ENCODE measurements at places on chromosomes 5 and 9. TPM values are rescaled to one million over a fixed set of nuclear protein-coding genes. Genes with fewer than 3 reads are reported as not detected.

CTSV gene
- polyA plus RNA-seq = 3.0 TPM

FRMD3 gene
- 2.6 TPM for polyA plus RNA-seq

- DNase-seq = no peak
Measured at GRCh38 chr9:105760053-105760452, 65.7 kb downstream of the TMEM38B start.

IL5 gene
- polyA plus RNA-seq = not detected

DNA sequence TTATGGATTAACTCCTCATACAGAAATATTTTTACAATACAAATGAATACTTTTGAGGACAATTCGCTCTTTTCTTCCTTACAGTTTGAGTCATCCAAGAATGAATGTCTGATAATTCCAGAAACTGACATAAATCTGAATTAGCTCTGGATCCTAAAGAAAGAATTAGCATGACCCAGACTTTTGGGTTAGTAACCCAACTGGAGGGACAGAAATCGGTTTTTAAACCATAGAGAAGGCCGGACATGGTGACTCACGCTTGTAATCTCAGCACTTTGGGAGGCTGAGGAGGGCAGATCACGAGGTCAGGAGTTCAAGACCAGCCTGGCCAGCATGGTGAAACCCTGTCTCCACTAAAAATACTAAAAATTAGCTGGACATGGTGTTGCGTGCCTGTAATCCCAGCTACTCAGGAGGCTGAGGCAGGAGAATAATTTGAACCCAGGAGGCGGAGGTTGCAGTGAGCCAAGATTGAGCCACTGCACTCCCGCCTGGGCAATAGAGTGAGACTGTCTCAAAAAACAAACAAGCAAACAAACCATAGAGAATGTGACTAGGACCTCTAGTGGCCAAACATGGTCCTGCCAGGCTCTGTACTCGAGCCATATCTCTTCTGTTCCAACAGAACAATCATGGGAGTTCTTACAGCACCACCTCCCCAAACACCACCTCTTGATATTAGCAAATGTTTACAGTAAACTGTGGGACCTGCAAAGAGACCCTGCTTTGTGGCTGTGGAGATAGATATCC lies 44.8 kb downstream of the LURAP1L start:
- no peak for DNase-seq

DNA sequence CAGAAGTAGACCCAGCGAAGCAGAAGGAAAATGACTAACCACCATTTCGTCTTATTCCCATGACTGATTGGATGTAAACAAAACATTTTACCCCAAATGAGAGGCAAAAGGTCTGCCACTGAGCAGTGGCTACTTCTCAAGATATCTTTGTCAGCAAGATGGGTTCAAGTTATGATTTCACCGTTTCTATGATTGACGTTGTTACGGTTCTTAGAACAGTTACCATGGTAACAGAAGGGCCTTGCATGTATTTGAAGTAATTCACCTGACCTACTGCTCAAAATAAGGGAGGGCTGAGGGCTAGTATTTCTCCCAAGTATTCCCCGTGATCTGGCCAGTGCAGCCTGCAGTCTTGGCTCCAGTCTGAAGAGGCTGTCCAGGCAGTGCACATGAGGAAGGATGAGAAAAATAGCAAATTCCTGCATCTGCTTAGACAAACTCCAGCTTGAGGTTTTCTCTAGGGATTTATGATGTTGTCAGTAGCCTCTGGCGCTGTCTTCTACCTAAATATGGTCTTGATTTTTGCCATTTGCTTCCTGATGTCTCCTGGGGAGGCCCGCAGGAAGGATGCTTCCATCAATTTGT lies 372.7 kb downstream of the TMEM38B start:
- DNase-seq = no peak

GRCh38 chr5:138643040-138643791 lies 68.0 kb upstream of the HSPA9 start:
- no peak for DNase-seq

SLC22A5 gene
- 17.1 TPM for polyA plus RNA-seq

DNA sequence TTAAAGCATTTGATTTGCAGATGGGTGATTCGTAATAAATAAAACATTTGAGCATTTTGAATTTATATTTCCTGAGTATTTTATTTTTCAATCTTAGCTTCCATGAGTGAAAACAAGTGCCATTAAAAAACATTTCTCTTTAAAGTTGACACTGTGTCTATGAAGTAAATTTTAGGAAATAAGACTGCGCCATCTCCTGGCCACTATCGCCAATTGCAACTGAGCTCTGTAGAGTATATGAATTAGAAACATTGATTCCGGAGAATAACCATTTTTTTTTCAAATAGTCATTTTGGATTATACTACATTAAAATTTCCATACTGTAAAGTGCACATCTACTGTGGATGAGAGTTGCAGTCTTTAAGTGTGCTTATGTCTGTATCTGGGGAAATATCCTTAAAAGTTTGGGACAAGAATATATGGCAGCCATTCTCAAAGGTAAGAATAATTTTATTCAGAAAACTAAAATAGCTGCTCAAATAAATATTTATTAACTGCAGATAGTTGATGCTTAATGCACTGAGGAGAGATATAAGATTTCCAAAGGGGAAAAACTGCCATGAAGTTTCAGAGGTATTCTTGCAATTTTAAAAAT lies 5.9 kb downstream of the DMRTA1 start:
- DNase-seq = no peak

DNA sequence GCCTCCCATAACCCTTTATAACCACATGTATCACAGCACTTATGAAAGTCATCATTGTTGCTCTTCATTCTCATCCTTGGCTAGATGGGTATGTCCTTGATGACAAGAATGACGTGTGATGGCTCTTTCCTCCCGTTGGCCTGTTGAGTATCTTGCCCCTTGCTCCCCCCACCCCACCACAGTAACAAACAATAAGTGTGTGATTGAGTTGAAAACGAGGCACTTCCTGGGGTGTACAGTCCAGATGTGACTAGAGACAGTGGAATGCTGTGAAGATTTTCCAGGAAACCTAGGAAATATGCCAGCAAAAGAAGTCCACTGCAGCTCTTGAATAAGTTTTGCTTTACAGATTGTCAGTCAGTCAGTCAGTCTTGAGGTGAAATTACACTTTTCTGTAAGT lies 262.5 kb downstream of the ELAVL2 start:
- no peak for DNase-seq

DNA sequence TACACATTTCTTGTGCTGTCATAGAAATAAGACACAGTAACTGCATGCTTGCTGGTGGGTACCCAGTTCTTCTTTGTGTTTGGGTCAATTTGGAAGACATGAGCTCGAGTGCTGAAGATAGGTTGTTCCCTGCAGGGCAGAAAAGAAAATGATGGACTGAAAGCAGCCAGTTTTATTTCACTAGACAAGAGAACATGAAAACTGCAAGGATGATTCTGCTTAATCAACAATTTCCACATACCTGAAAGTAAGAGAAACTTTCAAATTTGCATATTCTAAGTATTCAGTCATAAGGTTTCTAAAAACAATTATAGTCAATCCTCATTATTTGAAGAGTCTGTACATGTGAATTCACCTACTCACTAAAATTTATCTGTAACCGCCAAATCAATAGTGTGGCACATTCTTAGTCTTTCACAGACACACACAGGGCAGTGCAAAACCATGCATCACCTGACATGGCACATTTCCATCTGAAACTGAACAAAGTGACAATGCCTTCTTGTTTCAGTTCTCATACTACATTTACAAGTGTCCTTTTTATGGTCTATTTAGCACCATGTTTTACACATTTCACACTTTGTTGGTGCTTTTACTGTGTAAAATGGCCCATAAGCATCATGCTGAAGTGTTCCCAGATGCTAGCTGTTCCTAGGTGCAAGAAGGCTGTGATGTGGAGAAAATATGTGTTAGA lies 56.9 kb downstream of the HOMER1 start:
- DNase-seq = no peak

RNF224 gene
- 3.7 TPM for polyA plus RNA-seq

PCDHA1 gene
- 0.08 TPM for polyA plus RNA-seq

HTR1A gene
- polyA plus RNA-seq = not detected

DOCK2 gene
- 7.2 TPM for polyA plus RNA-seq

GRCh38 chr5:26737348-26738265 lies 300.8 kb downstream of the CDH9 start:
- DNase-seq = no peak

GRCh38 chr5:175690025-175690424 lies 32.2 kb downstream of the HRH2 start:
- DNase-seq = no peak

SMU1 gene
- polyA plus RNA-seq = 28.3 TPM

PHYHD1 gene
- polyA plus RNA-seq = 40.7 TPM

GRCh38 chr5:61461417-61461816 lies 129.4 kb downstream of the ZSWIM6 start:
- no peak for DNase-seq

GRCh38 chr5:177502886-177503285 lies 5.5 kb upstream of the PDLIM7 start:
- no peak for DNase-seq

DNA sequence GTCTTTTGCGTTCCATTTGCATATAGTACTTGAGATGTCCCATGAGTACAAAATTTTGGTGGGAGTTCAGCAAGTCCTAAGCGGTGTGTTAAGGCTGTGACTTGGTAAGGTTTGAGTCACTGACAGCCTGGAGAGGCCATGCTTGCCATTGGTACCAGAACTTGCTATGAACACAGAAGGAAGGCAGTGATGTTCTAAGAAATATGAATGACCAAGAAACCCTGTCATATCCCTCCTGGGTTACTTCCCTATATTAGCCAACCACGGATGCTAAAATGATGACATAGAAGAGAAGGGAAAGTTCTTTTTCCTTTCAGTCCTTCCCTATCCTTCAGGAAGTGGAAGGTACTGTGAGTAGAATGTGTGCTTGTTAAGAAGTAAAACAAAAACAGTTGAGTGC lies 136.7 kb downstream of the GCNT1 start:
- DNase-seq = no peak

GRCh38 chr9:79573412-79573923 lies 1.7 kb downstream of the TLE4 start:
- no peak for DNase-seq

TAF11L5 gene
- polyA plus RNA-seq = not detected

GRCh38 chr5:133687212-133688061 lies 75.1 kb upstream of the FSTL4 start:
- DNase-seq = no peak

- no peak for DNase-seq
Measured at GRCh38 chr9:31848505-31849285, 535.7 kb upstream of the ACO1 start.

DNA sequence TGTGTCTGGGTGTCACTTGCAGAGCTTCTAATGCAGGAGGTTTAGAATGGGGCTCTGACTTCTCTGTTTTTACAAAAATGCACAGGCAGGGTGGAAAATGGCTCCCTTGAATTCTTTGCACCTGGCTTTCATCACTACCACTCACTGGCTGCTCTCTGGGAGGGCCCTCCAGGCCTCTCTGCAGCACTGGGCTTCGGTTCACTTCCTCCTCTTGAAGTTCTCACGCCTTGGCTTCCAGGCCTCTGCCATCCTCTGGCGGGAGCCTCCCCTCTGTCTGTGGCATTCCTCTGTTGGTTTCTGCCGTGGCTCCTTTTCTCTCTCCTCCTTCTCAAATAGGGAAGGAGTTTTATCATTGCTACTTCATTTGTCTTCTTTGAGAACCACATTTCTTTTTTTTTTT lies 2.8 kb upstream of the PRLR start:
- no peak for DNase-seq

DNA sequence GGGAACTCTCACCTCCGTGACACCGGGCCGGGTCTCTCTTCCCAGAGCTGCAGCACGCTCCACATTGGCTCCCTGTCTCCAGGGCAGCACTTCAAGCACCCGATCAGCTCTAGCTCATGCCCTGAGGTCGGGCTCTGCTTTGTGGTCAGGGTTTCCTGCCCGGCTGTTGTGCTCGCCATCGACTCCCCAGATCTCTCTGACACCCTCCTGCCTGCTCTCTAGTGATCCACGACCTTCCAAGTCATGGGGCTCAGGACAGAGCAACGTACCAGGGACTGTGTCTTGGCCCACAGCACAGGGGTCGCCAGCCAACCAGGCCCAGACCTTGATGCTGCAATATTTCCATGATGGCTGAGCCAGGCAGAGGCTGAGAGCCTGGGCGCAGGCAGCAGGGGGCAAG lies 45.1 kb downstream of the PRRT1B start:
- DNase-seq = no peak

- no peak for DNase-seq
Measured at GRCh38 chr9:706606-707459, 134.7 kb upstream of the DMRT1 start.

DNA sequence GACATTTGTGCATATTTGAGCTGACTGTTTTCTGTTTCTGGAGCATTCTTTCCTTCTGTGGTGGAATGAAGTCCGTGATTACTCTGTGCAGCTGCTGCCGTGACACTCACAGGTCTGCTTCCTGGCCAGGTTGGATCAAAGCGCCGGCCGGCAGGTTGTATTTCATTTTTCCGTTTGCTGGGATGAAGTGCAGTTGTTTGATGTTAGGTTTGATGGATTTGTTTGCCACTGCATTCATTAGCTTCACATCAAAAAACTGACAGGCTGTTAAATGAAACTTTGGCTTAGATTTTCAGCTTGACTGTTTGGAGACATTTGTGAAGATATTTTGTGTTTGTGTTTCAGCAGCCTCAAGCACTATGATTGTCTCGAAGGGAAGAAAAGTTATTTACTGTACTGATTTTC lies 140.1 kb downstream of the KDM4C start:
- DNase-seq = no peak

DNA sequence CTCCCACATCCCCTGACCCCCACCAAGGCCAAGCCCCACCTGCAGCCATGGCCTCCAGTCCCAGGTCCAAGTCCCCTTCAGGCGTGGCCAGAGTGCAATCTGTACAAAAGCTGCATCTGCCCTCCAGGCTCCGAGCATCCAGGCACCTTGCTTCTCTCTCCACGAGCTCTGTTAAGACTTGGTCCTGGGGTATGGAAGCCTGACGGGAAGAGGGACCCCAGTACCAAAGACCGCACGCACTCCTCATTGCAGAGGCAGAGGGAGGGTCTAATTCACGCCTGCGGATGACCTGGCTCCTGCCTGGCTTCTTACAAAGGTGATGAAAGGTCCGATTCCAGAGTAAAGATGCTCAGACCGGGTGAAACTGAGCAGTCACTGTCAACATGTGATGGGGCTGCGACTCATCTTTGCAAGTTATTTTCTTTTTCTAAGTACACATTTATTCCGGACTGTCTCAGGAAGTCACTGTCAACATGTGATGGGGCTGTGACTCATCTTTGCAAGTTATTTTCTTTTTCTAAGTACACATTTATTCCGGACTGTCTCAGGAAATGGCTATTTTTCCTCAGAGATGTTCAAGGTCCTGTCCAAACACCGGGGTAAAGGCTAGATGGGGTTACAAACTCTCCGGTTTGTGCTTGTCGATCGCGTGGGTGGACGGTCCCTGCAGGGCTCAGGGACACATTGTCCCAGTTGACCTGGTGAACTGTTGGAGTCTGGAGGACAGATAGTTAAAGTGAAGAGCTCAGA lies 252.0 kb upstream of the IRX4 start:
- no peak for DNase-seq

DNA sequence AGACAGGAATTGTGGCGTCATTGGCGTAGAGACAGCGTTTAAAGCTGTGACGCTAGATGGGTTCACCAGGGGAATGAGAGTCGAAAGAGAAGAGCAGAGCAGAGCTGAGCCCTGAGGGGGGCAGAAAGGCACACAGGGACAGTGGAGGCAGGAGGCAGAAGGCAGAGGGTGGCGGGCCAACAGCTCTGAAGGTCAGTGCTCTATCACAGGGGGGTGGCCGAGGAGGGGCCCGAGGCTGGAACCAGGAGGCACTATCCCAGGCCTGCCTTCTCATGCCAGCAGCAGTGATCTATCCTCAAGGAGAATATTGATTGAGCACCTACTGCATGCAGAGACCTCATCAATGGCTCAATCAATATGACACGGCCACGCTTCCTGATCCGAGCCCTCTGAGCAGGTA lies 132.4 kb downstream of the KCNIP1 start:
- DNase-seq = no peak

GRCh38 chr5:129048509-129048908 lies 46.0 kb upstream of the ISOC1 start:
- no peak for DNase-seq
